Testis (tissue), 5 donors: ENCODE measurements at places on chromosomes 12 and 14.

DNA sequence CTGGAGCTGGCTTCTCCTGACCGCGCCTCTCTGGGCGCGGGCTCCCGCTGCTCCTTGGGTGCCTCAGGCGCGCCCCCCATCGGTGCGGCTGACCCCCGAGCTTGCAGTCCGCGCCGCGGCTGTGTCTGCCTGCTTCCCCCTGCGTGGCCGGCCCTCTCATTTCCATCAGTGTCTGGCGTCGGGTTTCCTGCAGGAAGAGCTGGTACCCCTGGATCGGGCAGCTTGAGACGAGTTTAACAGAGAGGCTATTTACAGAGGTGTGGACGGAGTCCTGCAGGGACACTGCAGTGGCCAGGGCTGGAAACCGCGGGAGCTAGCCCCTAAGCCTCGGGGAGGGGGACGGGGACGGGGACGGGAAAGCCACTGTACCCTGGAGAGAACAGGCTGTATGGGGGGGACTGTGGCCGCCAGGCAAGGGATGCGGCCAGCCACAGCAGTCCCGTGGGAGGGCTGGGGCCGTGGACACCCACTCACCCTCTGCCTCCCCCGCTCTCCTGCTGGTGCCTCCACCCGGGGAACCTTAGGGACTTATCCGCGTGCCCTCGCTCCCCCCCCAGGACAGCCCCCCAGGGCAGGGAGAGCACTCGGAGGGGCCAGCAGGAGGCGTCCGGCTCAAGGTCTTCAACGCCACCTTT lies 3.7 kb upstream of the CACNA2D4 start:
- peak; percentile 82 for DNase-seq

DNA sequence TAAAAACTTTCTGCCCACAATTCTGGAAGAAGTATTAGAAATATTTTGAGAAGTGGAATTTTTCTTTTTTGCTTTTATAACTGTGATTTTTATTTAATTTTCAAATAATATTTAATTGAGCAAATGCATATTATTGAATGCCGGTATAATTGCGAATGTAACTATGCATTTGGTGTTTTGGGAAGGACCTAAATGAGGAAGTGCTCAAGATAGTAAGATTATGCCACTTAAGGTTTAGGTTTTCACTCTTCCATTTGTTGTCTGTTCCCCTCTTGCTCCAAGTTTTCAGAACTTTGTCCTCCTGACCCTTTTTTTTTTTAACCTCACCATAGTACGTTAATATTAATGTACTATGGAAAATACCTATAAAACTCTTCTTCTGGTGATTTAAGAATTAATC lies 85.8 kb downstream of the KIAA0586 start:
- DNase-seq, result no peak

GRCh38 chr14:76694106-76694505 lies 67.2 kb upstream of the VASH1 start:
- DNase-seq, result no peak

- DNase-seq, result no peak
Measured at GRCh38 chr14:105843444-105844046, 317.2 kb downstream of the TMEM121 start.
